ENCODE measurements at places on chromosomes 2 and 18. TPM values are rescaled to one million over a fixed set of nuclear protein-coding genes. Genes with fewer than 3 reads are reported as not detected.

GRCh38 chr18:31801078-31801477 is 40.4 kb upstream of the SLC25A52 start:
- DNase-seq, result no peak

GRCh38 chr2:144524118-144525009 is 4.4 kb upstream of the ZEB2 start:
- no peak for DNase-seq

- no peak for DNase-seq
Measured at GRCh38 chr2:36549165-36549574, 48.8 kb downstream of the FEZ2 start.

DNA sequence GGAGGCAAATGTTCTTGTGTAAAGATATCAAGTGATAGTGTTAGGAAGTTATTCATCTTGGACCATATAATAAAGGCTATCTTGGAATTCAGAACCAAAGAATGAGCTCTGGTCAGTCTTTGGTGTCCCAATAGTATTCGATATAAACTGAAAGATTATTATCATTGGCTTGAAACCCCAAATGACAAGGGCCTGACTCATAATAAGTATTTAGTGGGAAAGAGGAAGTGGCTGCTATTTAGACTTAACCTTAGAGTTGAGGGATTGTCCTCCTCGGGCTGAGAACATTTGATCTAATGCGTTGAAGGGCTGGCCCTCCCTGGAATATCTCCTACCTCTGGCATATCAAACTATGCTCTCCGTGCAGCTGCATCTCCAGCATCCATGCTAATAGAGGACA is 67.5 kb downstream of the CDH20 start:
- peak; percentile 10 for DNase-seq

The CRYGC gene
- not detected for total RNA-seq

The RAB27B gene
- 0.99 TPM for total RNA-seq

The BOK gene
- 117 TPM for total RNA-seq

GRCh38 chr2:66239655-66240054 is 195.3 kb upstream of the MEIS1 start:
- no peak for DNase-seq

The SPIRE1 gene
- total RNA-seq, result 23.0 TPM

DNA sequence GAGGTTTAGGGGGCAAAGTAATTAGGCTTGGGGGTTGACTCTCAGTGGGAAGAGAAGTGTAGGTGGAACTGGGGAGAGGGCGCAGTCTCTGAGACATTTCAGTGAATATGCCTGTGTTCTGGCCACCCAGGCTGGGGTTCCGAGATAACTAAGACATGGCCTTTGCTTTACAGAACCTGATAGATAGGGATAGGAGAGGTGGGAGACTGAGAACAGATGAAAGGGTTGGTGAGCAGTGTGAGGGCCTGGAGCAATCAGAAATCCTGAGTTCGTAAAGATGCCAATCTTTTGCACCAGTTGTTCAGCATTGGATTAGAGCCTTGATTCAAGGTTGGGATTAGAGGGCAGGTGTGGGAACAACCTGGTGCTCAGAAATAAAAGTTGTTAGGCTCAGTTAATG is 15.6 kb downstream of the PARD3B start:
- DNase-seq, result no peak

DNA sequence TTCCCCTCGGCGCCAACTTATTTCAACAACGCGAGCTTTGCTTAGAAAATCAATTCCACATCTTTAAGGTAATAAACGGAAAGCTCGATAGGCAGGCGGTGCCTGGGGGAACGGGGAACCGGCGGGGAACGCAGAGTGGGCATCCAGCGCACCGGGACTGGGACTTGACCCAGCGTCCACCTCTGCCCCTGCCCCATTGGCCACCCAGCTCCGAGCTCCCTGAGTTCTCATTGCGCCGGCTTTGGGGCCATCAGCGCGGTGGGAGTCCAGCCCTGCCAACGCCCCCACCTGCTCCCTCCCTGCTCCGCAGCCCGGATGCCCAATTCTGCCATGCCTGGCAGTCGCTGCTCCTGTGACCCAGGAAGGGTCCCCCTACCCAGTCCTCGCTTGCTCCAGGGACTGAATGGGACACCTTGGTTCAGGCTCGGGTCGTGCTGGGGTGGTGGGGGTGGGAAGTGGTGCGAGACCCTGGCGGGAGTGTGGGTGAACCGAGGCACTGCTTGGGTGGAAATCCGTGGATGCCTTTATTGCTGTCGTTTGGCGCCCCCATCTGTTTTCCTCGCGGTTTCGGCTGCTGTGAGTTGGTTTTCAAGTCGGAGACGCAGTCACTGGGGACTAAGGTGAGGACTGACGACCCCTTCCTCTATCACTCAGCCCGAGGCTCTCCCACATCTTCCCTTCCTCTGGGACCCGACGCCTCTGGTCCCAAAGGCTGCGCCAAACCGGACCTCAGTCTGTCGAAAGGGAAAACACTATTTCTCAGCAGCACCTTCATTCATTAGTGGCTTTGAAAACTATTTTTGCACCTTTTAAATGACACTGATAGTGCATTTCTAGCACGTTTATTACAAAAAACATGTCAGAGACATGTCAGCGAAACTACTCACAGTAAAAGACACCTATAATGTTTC is 2.4 kb upstream of the EVX2 start:
- DNase-seq, result no peak

GRCh38 chr18:5779922-5780321 is 115.4 kb downstream of the TMEM200C start:
- DNase-seq, result no peak

- DNase-seq, result no peak
Measured at GRCh38 chr2:675460-675859, 1.7 kb downstream of the TMEM18 start.

DNA sequence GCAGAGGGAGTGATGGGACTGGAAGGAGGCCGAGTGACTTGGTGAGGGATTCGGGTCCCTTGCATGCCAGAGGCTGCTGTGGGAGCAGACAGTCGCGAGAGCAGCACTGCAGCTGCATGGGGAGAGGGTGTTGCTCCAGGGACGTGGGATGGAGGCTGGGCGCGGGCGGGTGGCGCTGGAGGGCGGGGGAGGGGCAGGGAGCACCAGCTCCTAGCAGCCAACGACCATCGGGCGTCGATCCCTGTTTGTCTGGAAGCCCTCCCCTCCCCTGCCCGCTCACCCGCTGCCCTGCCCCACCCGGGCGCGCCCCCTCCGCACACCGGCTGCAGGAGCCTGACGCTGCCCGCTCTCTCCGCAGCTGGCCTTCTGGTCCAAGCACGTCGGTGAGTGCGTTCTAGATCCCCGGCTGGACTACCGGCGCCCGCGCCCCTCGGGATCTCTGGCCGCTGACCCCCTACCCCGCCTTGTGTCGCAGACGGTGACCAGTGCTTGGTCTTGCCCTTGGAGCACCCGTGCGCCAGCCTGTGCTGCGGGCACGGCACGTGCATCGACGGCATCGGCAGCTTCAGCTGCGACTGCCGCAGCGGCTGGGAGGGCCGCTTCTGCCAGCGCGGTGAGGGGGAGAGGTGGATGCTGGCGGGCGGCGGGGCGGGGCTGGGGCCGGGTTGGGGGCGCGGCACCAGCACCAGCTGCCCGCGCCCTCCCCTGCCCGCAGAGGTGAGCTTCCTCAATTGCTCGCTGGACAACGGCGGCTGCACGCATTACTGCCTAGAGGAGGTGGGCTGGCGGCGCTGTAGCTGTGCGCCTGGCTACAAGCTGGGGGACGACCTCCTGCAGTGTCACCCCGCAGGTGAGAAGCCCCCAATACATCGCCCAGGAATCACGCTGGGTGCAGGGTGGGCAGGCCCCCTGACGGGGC is 4.6 kb downstream of the PROC start:
- no peak for DNase-seq

- DNase-seq, result no peak
Measured at GRCh38 chr2:218123986-218124385, 1.8 kb upstream of the CXCR2 start.

- no peak for DNase-seq
Measured at GRCh38 chr2:208978946-208979345, 444.9 kb upstream of the MAP2 start.

DNA sequence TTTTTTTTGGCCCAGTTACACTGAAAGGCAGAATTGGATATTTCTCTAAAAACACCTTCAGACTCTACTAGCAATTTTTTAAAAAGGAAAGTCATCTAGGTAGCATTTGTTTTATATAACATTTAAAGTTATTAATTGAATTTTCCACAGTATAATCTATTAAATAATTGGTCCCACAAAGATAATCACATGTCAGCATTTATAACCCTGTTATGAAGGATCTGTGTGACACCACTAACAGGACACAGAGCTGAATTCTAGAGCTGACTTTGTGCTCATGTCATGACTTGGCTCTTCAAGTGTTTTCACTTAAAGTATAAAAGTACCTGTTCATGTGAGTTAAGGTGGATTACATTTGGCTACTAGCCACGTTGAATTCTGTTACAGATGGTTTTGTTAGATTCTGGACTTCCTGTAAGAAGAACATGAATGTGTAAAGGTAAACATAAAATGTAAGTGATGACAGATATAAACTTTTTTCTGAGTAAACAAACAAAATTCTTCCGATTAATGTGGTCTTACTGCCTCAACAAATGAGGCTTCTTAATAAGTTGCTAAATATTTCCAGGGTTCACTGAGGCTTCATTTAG is 69.1 kb upstream of the PROKR1 start:
- no peak for DNase-seq

- no peak for DNase-seq
Measured at GRCh38 chr2:42568401-42569115, at the start of gene MTA3. TSS of gene MTA3 (plus strand) at chr2:42568632. CDS start at chr2:42568746, 114 bp downstream.

DNA sequence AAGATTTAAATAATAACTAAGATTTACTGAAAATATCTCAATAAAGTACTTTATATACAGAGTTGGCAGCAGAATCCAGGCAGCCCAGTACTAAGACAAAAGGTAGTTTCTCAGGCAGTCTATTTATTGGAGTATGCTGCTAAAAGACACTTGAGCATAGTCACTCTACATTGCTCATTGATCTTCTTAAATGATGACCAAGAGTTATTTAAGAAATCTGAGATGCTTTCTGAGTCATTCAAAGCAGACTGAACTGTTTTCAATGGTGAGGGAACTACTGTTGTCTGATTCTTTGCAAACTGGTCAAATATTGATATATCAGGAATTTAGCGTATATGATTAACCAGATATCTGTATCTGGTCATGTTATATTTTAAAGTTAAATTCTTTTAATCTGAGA is 133.6 kb downstream of the PHLPP1 start:
- no peak for DNase-seq

GRCh38 chr2:126832014-126832413 is 66.7 kb upstream of the TEX51 start:
- DNase-seq, result no peak

The ACAA2 gene
- 40.2 TPM for total RNA-seq

The SFT2D3 gene
- 7.3 TPM for total RNA-seq

DNA sequence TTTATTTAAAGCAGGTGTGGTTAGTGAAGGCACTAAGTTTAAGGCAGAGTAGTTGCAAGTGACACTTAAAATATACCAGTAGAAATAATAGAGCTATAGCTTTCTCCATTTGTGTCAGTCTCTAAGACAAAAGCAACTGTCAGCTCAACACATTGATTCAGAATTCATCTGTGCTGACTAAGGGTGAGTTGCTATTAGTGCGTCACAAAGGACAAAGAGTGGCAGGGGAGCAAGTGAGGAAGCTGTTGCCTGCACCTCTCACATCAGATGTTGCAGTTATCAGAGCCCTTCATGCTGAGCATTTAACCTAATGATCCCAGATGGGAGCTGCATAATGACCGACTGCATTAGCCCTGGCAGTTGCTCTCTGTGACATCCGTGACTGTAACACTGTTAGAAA is 138.6 kb downstream of the DTNA start:
- DNase-seq, result no peak

GRCh38 chr2:46568212-46569009 is 89.0 kb downstream of the TMEM247 start:
- no peak for DNase-seq

The CETN1 gene
- not detected for total RNA-seq

The SCN3A gene
- total RNA-seq, result 0.35 TPM

DNA sequence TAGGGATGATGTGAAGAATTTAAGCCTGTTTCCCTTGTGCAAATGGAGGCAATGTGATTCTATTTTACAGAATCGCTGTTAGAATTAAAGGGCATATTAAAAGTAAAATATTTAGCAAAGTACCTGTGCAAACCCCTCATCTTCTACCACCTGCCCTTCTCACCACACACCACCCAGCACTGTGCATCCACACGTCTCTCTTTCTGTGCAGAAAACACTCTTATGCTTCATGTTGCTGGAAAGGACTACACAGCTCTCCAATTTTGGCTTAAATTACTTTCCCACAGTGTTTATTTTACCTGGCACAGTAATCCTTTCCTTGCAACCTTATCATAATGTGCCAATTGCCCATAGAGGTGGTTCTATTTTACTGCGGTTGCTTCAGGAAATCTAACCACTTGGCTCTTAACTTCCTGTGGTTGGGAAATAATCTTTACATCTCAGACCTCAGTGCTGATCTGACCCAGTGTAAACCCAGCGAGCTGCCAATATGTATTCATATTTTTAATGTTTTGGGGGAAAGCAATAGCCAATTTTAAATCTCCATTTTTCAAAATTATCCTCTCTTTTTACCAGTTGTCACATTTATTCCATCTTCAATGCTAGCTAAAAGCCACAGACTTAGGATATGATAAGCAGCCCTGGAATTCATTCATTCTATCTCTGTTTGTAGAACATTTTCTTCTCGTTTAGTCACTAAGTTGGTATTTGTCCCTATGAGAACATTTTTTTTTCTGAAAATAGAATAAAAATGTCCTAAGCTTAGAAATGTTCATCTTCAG is 250.9 kb downstream of the DSEL start:
- no peak for DNase-seq

The NTSR2 gene
- not detected for total RNA-seq

GRCh38 chr2:60872510-60872928 is 8.9 kb upstream of the REL start:
- DNase-seq, result no peak

The POLR1A gene
- total RNA-seq, result 27.0 TPM

The LRRC30 gene
- total RNA-seq, result not detected

DNA sequence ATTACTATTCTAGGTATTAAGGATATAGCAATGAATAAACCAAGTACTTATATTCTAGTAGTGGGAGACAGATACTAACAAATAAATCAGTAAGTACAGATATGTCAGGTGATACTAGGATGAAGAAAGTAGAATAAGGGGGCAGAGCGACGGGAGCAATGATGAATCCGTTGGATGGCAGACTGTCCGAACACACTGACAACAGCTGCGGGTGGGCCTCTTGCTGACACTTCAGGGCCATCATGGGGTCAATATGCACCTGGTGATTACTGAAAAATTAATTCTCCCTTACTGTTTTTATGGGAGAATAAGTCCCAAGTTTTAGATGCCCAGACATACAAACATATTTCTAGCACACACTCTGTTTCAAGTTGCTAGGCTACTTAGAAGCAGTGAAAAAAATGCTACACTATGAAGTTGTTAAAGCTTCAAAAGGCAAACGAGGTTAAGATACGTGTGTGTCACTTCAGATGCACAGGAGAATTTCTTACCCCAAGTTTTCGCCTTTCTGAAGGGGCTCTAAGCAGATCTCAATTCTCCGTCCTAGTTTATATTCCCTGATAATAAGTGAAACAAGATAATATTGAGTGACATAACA is 78.7 kb downstream of the USP40 start:
- DNase-seq, result no peak
